NCI-H1436 treated with DMSO at 0.1 percent for 48 hours (cell line): ENCODE measurements at places on chromosomes 4 and X.

DNA sequence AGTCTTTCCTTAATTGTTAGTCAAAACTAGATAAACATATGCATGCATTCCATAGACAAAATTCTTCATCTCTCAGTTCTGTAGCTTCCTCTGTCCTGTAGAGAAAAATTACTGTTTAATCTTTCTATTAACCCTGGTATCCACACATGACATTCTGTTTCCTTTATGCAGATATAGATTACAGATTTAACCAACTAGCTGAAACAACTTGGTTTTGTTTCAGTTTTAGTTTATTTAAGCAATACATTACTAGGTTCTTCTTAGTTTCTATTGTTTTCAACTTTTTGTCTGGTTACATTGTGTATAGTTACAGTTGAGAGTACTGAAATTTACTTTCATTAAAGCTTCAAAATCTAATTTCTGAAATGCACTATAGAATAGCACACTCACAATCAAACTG lies 933.9 kb upstream of the EPHA5 start:
- no peak for DNase-seq

DNA sequence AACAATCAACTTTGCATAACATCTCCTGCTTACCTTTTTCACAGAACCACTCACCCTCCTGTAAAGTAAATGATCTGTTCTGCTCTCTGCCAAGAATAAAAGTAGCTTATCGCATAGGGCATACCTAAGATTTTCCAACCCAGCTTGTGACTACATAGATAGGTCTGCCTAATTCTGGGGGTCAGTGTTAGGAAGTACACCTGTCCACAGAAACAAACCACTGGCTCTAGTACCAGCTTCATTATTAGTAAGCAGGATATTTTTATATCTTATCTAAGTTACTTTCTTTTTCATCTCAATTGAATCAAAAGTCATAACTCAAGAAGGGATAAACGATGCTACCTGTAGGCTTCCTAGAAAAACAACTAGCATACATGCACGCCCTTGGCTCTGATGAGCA lies 23.8 kb downstream of the CXCL1 start:
- DNase-seq, result no peak

DNA sequence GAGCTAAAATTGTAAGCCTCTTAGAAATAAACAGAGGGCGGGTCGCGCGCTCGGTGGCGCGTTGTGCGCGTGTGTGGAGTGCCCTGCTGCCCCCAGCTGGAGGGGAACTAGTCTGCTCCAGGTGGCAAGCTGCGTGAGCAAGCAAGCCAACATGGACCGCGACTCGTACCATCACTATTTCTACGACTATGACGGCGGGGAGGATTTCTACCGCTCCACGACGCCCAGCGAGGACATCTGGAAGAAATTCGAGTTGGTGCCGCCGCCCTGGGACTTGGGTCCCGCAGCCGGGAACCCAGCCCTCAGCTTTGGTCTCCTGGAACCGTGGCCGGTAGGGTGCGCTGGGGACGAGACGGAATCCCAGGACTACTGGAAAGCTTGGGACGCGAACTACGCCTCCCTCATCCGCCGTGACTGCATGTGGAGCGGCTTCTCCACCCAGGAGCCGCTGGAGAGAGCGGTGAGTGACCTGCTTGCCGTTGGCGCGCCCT lies 66.1 kb downstream of the DNAAF6 start:
- DNase-seq, result no peak

DNA sequence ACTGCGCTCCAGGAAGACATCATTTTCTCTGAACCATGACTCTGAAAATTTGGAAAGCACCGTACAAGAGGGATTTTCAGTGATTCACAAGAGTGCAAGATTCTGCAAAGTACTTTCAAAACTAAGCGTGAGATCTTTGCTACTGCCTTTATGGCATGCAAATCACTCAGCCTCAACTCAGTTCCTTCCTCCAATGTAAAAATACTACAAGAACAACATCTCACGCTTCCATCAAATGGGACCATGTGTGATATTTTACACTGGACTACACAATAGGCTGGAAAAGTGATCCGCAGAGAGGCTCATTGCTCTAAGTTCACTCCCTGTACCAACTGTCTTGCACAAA lies 674 bp upstream of the IL15 start:
- DNase-seq, result no peak

- DNase-seq, result no peak
These were observed 18.2 kb downstream of the VAMP7 start for GRCh38 chrX:155899366-155899765.

DNA sequence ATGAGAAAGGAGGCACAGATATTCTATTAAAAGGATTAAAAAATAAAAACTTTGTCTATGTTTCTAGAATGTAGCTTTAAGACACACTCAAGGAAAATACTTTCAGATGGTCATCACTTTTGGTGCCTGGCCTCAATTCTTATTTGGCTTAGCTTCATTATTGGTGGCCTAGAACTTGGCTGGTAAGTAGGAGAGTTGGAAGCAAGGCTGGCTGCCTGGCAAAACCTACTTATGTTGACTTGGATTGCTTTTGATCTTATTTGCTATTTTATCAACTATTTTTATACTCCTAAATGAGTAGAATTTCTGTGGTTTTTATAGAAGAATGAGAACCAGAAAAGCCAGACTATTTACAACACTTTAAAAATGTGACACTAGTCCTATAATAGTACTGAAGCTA lies 35.3 kb upstream of the JADE3 start:
- no peak for DNase-seq

- no peak for DNase-seq
These were observed at the start of gene CXCL3 for GRCh38 chr4:74038425-74039314. Gene CXCL3 (minus strand): TSS chr4:74038689. CDS start chr4:74038611, 78 bp downstream.

GRCh38 chrX:29662759-29663503 lies 552.4 kb upstream of the MAGEB2 start:
- DNase-seq, result no peak

DNA sequence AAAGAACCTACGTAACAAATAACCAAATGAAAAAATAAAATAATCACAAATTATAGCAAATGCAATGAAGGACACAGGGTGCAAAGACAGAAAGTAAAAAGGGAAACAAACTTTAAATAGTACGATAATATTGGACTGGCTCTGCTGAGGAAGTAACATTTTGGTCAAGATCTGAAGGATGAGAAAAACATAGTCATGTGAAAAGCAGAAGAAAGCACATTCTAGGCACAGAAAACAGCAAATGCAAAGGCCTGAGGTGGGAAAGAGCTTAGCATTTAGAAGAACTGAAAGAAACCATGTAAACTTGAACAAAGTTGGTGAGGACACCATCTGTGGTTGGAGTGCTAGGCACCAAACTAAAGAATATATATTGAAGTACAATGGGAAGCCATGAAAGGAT lies 111.2 kb downstream of the PPP3CA start:
- DNase-seq, result no peak

DNA sequence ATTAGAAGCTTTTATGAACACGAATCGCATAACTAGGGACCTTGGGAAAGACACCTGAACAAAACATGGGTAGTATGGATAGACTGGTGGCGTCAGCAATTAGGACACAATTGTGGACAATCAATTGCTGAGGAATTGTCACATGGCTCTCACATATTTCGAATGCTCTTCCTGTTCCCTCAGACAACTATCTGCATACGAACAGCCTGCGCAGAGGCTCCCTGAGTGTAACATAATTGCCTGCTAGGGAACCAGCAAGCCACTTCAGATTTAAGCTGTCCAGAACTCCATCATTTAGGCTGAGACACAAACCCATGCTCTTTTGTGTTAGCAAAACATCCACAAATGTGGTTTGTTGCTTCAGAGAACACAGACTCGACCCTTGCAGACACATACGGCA lies 160.8 kb downstream of the MGST2 start:
- DNase-seq, result peak; percentile 49

GRCh38 chr4:113012786-113013185 lies 36.7 kb upstream of the ANK2 start:
- DNase-seq, result no peak

DNA sequence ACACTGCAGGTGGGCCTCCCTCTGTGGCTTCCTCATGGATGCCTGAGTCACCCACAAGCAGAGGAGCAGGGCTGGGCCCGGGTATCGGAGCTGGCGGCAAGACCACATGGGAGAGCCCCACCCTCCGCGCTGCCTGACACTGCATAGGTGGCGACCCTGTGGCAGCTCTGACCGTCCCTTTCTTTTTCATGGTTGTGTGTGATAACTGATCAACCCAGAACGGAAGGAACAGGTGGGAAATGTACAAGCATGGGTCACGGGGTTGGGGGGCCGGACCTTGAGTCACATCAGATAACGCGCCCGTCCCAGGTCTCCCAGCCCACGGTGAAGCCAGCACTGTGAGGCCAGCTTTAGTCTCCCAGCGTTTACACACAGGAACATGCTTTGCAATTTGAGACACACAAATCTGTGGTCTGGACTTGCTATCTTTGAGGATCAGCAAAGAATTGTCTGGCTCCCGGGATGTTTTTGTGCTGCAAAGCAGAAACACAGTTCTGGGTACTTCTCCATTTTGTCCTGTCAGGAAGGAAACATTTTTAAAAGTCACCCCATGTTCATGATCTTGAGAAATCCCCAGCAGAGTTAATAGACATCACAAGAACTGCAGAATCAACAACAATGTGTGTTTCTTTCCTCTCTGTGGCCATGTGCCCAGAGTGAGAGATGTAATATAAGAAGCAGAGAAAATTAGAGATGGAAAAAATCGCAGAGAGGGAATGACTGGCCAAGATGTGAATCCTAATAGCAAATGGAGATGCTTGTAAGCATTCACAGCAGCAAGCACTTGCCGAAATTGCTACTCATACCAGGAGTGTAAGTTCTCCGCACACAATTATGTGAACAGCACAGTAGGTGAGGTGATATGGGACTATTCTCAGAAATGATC lies 70.1 kb upstream of the CBR4 start:
- no peak for DNase-seq

DNA sequence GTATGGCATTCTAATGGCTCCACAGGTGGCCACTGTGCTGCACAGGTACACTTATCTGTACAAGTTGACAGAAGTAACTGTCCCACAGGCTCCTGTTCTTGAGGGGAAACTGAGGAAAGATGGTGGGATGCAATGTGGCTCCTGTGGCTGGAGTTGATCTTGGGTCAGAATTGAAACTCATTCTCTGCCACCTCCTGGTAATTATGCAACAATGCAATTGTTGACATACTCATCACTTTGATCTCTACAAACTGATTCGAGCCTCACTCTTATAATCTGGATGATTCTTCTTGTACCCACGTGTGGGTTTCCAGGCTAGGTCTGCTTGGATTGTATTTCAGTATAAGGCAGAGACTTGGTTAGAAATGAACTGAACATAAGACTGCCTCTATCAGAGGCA lies 148.8 kb downstream of the CCNG2 start:
- no peak for DNase-seq

- DNase-seq, result no peak
These were observed 75.4 kb downstream of the TMEM131L start for GRCh38 chr4:153541456-153542096.

GRCh38 chr4:73272816-73273215 lies 14.2 kb upstream of the ANKRD17 start:
- DNase-seq, result no peak

DNA sequence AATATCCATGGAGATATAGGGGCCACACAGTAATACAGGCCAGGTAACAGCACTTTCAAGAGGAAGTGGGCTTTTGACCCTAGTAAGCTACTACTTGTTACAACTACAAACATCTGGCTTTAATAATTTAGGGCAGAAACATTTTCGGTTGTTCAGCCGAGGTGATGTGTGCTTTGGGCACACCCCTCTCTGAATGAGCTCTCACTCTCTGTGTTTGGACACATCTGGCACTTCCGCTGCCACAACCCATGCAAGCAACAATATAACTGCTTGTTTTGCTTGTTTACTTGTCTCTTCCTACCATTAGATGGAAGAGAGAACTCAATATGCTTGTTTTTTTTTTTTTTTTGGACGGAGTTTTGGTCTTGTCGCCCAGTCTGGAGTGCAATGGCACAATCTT lies 277.2 kb downstream of the HS3ST1 start:
- DNase-seq, result no peak

DNA sequence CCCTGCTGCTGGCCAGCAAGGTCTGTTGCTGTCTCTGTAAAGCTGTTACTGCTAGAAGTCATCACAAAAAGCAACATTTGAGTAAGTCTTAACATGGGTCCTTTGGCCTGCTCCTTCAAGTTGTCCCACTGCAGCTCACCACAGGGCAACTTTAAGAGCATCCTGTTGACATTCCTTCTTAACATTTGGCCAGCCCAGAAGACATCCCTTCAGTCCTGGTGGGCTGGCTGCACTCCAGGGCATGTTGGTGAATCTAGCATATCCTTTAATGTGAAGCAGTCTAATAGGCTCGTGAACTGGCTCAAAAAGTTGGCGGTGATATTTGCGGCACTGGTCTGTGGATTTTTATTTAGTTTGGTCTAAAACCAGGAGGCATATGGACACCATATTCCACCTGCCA lies 92.2 kb upstream of the MAML3 start:
- no peak for DNase-seq

GRCh38 chr4:132827522-132827921 lies 321.6 kb upstream of the PCDH10 start:
- DNase-seq, result no peak

DNA sequence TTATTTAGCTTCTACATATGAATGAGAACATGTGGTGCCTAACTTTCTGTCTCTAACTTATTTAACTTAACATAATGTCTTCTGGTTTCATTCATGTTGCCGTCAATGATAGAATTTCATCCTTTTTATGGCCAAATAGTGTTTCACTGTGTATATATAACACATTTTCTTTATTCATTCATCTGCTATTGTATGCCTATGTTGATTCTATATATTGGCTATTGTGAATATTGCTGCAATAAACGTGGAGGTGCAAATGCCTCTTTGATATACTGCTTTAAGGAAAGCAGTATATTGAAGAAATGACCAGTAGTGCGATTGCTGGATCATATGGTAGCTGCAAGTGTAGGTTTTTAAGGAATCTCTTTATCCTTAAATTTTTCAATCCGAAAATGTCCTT lies 10.0 kb upstream of the CSN1S1 start:
- DNase-seq, result no peak

- DNase-seq, result no peak
These were observed 979.3 kb downstream of the GLUD2 start for GRCh38 chrX:122026665-122027064.

GRCh38 chr4:82255657-82256056 lies 118.1 kb downstream of the HNRNPD start:
- no peak for DNase-seq

- no peak for DNase-seq
These were observed 22.8 kb downstream of the USP38 start for GRCh38 chr4:143207555-143207954.

DNA sequence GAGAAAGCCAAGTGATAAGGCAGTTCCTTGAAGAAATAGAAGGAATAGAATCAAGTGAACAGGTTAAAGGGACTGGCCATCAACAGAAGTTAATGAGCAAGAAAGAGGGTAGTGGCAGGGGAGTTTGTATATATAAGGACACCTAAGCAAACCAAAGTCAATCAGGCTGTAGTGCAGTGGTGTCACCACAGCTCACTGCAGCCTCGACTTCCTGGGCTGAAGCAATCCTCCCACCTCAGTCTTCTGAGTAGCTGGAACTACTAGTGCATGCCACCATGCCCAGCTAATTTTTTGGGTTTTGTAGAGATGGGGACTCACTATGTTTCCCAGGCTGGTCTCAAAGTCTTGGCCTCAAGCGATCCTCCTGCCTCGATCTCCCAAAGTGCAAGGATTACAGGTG lies 15.9 kb downstream of the ACOT9 start:
- DNase-seq, result no peak

GRCh38 chrX:48719958-48720357 lies 23.4 kb downstream of the SUV39H1 start:
- no peak for DNase-seq

- no peak for DNase-seq
These were observed 266.0 kb upstream of the IL1RAPL1 start for GRCh38 chrX:28321286-28321685.

GRCh38 chr4:78591404-78591803 lies 39.8 kb downstream of the ANXA3 start:
- DNase-seq, result no peak
